ENCODE measurements at places on chromosomes 11 and 22. TPM values are rescaled to one million over a fixed set of nuclear protein-coding genes. Genes with fewer than 3 reads are reported as not detected.

Gene OR51E2
- not detected for total RNA-seq

Gene ABTB2
- total RNA-seq, result 0.09 TPM

Gene CARNS1
- total RNA-seq, result 0.22 TPM

Gene RIMBP3B
- total RNA-seq, result under 0.01 TPM

Gene OR2AG1
- total RNA-seq, result not detected

Gene FIBIN
- total RNA-seq, result under 0.01 TPM

Gene DMC1
- 1.1 TPM for total RNA-seq

Gene XKR3
- not detected for total RNA-seq

Gene ACAT1
- total RNA-seq, result 158 TPM

Gene SYCE3
- total RNA-seq, result not detected

Gene PRDM10
- total RNA-seq, result 4.6 TPM

Gene KRTAP5-4
- not detected for total RNA-seq
